ENCODE measurements at places on chromosomes 16 and 17.

DNA sequence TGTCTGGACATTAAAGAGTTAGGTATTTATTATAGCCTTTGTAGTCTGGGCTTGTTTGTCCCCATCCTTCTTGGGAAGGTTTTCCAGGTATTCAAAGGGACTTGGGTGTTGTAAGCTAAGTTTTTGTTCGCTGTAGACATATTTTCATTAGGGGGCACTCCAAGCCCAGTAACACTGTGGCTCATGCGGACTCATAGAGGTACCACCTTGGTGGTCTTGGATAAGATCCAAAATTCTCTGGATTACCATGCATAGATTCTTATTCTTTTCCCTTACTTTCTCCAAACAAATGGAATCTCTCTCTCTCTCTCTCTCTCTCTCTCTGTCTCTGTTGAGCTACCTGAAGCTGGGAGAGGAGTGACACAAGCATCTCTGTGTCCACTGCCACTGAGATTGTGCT is 48.9 kb downstream of the ERCC4 start:
- DNase-seq = no peak

DNA sequence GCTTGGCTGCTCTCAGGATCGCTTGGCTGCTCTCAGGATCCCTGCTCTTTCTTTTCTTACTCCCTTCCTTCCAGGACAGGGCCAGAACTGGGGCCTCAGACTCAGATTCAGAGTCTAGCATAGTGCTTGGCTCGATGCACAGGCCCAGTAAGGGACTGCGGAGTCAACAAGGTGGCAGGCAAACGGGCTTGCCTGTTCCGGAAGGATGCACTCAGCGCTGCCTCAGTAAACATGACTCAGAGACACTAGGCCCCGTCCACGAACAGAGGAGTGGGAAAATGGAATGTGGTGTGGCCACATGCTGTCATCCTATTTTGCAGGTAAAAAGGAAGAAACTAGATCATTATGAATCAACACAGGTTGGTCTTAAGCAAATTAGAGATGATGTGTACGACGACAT is 9.8 kb downstream of the SPHK1 start:
- no peak for DNase-seq

GRCh38 chr17:55238931-55239297 is 25.8 kb upstream of the HLF start:
- no peak for DNase-seq

GRCh38 chr17:8953156-8953885 is 12.2 kb downstream of the PIK3R5 start:
- no peak for DNase-seq

DNA sequence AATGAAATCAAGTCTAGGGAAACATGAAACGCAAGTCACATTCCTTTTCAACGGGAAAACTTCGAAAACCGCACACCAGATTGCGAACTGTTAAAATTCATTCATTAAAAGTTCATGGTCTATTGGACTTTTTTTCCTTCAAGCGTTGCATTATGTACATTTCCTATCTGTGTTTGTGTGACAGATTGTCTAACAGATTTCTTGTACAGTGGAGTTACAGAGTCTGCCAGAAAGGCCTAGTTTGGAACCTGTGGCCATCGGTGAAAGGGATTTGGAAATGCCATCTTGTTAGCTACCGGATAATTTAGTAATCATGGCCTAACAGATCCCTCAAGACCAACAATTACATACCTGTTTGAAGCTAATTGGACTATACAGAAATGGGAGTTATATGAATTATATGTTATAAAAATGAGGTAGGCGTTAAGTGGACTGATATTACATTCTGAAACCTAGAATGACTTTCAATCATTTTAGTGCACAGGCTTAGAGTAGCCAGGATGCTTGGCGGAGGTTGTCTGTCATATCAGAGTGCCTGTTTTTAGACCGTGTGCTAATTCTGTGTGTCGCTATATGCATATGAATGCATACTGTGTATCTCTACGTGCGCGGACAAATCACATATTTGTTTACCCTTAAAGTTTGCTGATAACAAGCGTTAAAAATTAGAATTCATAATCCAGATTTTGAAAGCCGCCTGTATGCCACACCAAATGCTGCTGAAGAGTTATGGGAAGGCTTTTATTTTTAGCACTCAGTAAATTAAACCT is 885.4 kb upstream of the RBFOX1 start:
- DNase-seq = no peak

DNA sequence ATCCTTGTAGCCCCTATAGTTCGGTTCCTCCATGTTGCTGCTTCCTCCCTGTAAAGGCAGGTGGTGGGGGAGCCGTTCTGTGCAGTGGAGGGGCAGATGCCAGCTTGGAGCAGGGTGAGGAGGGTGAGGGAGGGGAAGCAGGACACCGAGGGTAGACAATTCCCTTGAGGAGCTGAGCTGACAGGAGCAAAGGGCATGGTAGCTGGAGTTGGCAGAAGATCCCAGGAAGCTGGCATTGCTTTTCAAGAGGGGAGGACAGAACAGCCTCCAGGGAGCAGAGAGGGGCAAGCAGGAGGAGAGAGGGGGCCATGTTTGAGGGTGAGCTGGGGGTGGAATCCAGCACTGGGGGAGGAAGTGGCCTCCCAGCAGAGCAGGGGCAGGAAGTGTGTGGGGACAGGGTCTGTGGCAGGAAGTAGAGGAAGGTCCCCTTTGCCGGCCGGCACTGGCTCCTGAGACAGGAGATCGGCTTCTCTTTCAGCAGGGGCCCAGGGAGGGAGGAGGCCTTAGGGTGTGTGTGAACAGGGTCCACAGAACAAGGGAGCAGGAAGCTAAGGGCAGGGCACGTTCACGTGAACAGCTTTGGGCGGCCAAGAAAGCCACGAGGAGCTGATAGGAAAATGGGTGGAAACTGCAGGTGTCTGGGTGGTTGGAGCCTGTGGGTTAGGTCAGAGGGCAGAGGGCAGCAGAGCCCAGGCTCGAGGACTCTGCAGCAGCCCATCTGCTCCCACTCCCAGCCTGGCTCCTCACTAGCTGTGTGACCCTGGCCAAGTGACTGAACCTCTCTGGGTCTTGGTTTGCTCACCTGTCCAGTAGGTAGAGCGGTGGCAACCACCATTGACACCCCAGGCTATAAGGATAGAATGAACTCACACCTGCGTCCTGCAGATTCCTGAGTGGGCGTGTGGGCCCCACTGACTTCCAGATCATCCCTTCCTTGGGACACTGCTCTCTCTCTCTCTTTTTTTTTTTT is 17.5 kb upstream of the SPNS2 start:
- peak; percentile 58 for DNase-seq

GRCh38 chr16:48580925-48581500 is 29.0 kb downstream of the N4BP1 start:
- DNase-seq = no peak

DNA sequence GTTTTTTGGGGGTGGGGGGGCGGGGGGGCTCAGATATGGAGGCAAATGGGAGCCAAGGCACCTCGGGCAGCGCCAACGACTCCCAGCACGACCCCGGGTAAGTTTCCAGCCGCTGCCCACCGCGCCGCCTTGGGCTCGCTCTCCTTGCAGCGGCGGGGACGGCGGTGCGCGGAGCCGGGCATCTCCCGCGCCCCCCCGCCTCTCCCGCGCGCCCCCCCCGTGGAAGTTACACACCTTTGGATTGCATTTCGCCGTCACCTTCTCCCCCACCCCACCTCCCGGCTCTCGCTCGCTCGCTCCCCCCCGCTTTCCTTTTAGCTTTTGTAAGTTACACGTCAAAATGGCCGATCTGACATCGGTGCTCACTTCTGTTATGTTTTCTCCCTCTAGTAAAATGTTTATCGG is 387 bp downstream of the MSI2 start:
- peak; percentile 44 for DNase-seq

DNA sequence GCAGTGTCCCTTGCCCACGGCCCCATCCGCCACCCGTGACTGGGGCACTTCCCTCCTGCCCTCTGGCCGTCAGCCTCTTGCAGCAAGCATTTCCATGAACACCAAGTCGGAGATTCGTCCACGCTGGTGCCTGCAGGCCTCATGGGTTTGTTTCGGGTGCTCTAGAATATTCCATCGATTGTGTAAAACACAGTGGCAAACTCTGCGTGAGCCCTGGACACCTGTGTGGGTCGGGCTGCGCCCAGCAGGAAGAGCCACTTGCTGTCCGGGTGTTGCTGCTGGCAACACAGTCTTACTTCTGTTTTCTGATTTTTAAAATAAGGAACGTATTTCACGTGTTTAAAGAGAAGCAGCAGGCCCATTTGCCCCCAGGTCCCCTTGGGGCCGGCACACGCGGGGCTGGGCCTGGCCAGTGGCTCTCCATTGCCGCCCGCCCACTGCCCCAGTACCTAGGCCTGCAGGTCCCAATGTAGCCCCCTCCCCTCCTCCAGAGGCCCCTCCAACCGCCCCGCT is 10.0 kb downstream of the CYBC1 start:
- DNase-seq = no peak

DNA sequence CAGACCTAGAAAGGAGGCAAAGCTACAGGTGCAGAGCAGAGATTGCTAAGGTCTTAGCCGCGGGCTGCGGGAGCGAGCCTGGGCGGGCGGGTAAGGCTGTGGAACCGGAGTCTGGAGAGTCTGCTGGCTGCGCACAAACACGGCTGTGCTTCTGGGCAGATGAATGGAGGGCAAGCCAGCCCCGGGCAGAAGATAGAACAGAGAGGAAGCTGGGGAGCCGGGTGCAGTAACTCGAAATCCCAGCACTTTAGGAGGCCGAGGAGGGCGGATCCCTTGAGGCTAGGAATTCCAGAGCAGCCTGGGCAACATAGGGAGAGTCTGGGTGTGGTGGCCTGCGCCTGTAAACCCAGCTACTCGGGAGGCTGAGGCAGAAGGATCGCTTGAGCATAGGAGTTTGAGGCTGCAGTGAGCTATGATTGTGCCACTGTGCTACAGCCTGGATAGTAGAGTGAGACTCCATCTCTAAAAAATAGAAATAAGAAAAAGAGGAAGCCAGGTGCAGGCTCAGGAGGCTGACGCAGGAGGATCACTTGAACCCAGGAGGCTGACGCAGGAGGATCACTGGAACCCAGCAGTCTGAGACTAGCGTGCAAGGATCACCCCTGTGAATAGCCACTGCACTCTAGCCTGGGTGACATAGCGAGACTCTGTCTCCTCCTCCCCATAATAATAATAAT is 56.3 kb downstream of the PITPNC1 start:
- no peak for DNase-seq

- no peak for DNase-seq
These were observed 118.1 kb downstream of the STXBP4 start for GRCh38 chr17:55086635-55087058.

DNA sequence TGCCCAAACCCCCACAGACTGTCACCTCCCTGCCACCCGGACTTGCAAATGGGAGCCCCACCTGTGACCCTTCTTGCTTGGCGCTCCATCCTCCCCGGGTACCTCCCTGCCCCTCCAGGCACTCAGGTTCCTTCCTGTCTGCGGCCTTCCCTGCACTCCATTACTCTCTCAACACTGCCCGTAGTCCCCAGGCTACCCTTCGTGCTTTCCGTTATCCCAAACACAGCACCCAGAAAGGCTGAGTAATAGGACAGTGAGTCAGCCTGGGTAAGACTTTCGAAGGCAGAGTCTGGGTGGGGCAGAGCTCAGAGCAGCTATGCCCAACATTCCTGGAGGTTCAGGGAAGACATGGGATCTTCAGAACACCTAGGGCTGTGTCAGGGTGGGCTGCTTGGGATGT is 16.6 kb upstream of the C16orf74 start:
- DNase-seq = no peak

GRCh38 chr17:68343976-68344375 is 52.7 kb downstream of the ARSG start:
- DNase-seq = no peak

- no peak for DNase-seq
These were observed 98.6 kb upstream of the DNAH17 start for GRCh38 chr17:78675836-78676235.

DNA sequence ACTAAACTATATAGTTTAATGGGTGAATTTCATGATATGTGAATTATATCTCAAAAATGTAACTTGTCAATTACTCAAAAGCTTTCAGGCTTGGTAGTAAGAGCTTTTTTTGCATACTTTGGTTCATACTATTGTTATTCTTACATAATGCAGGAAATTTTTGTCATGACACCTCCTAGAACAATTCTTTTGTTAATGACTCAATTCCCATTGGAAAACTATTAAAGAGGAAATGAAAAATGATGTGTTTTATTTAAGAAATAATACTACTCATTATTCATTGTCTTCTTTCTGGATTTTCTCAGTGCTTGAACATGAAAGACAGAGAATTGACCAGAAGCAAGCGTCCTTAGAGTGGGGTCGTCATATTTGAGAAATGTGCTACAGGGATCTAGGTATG is 196.4 kb upstream of the KCNJ16 start:
- DNase-seq = no peak

GRCh38 chr17:49241692-49242397 is 11.3 kb upstream of the PHOSPHO1 start:
- no peak for DNase-seq

DNA sequence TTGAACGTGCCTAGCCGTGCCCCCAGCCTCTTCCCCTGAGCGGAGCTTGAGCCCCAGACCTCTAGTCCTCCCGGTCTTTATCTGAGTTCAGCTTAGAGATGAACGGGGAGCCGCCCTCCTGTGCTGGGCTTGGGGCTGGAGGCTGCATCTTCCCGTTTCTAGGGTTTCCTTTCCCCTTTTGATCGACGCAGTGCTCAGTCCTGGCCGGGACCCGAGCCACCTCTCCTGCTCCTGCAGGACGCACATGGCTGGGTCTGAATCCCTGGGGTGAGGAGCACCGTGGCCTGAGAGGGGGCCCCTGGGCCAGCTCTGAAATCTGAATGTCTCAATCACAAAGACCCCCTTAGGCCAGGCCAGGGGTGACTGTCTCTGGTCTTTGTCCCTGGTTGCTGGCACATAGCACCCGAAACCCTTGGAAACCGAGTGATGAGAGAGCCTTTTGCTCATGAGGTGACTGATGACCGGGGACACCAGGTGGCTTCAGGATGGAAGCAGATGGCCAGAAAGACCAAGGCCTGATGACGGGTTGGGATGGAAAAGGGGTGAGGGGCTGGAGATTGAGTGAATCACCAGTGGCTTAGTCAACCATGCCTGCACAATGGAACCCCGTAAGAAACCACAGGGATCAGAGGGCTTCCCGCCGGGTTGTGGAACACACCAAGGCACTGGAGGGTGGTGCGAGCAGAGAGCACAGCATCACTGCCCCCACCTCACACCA is 724 bp downstream of the GAA start:
- no peak for DNase-seq

- DNase-seq = no peak
These were observed 244.8 kb downstream of the CDH8 start for GRCh38 chr16:61791464-61791863.

DNA sequence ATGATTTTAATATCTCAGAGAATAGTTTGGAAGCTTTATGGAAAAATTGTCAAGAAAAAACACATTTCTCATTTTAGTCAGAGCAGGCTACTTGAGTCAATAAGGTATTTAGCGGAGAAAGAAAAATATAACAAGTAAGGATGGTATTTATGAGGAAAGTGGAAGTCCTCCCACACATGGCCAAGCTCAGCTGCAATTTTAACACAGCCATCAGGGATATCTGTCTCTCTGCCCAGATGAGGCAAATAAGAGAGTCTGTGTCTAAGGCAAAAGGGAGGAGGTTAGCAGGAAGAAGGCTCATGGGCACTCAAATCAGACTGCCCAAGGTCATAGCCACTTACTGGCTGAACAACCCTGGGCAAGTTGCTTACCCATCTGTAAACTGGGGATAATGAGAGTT is 5.2 kb upstream of the CMTM2 start:
- DNase-seq = no peak
